NCI-H1436 (cell line): ENCODE measurements at places on chromosomes 7 and 10.

DNA sequence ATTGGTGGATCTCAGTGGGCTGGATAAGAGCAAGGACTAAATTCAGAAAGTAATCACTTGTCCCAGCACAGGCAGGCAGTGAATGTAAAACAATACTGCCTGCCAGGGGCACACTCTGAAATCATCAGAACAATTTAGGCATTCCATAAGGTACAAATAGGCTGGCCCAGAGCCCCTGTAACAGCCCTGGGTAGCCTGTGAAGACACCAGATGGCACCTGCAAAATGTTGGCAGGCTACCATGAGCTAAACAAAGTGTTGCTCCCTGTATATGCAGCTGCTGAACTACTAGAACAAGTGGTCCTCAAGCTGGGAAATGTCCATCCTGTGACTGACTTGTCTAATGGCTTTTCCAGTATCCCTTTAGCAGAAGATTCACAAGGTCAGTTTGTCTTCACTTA, 3.0 kb upstream of the PRSS37 start:
- DNase-seq: no peak

- no peak for DNase-seq
Measured at GRCh38 chr7:148211740-148212151, 378.8 kb upstream of the C7orf33 start.

- DNase-seq: no peak
Measured at GRCh38 chr7:129875160-129875559, 77.6 kb downstream of the UBE2H start.

- DNase-seq: no peak
Measured at GRCh38 chr7:66683770-66684123, 55.1 kb downstream of the KCTD7 start.

GRCh38 chr7:30596721-30597120, 2.0 kb downstream of the GARS1 start:
- DNase-seq: no peak

DNA sequence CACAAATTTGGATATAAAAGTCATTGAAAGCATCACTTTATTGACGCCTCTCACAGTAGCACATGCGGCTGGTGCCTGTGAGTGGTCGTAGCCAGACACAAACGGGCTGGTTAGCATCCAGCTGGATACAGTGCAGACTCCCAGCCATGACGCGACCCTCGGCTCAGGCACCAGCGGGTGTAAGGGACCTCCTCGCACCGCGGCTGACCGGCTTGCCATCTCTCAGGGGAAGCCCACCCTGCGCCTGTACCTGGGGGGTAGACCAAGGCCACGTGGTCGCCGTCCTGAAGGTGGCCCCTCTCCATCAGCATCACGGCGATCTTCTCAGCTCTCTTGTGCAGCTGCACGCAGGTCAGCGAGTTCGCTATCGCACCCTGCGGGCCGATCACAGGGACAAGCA, 213.8 kb downstream of the ZMYND11 start:
- DNase-seq: no peak

- DNase-seq: no peak
Measured at GRCh38 chr10:86721232-86721631, 35.2 kb upstream of the BMPR1A start.
